ENCODE measurements at places on chromosomes 11 and 22.

GRCh38 chr11:6542727-6543126, 45.6 kb downstream of the DNHD1 start:
- no peak for DNase-seq
- no peaks in the 10 kb centered on the region for H3K27me3 ChIP-seq
- H3K27ac ChIP-seq: no peak overlapping the region
- H3K4me3 ChIP-seq: no peak overlapping the region
- H3K36me3 ChIP-seq: peaks cover 3% of the 10 kb centered on the region

DNA sequence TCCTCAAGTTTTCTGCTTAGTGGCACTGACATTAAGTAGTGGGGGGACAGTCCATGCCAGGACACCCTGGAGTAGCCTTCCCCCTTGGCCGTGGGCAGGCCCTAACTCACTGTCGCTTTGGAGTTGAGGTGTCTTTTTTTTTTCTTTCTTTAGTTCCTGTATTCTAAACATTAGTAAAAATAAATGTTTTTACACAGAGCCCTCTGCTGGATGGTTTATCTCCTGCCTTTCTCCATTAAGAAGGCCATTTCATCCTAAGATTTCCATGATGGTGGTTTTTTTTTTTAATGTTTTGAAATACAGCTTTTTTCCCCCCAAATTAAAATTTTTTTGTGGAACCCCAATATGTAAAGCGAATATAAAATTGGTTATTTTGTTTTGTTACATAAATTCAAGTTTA, 1.8 kb upstream of the TIGD3 start:
- H3K4me1 ChIP-seq: peaks cover 10% of the 10 kb centered on the region
- H3K36me3 ChIP-seq: peaks cover 31% of the 10 kb centered on the region
- no peaks in the 10 kb centered on the region for H3K27me3 ChIP-seq
- H3K4me3 ChIP-seq: no peak overlapping the region
- DNase-seq: no peak

DNA sequence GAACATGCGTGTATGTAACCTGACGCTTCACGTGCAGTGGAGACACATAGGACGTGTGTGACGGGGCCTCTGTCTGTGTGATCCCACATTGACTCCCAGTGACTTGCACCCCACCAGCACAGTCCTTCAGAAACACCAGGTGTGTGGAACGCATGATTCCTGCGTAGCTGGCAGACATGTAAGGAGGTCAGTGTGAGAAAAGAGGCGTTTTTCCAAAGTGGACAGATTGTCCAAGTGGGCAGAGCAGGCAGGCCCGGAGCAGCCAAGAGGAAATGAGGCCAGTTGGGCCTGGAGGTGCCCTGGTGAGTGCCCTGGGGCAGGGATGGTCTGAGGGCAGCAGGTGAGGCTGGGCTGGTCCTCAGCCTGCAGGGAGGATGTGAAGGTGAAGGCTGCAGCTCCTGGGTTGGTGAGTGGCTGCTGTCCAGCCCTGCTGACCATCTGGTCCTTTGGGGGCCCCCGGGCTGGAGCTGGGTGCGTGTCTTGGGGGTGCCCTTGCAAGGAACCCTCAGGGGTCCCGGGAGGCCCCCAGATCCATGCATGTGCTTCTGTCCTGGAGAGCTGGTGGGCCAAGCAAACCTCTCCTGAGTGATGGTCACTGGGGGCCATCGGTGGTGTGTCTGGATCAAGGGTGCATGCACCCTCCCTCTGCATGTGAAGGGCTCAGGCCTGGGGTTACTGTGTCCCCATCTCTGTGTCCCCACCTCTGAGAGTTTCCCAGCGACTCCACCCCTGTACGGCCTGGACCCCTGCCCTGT, 26.6 kb downstream of the SHANK3 start:
- peaks cover 11% of the 10 kb centered on the region for H3K36me3 ChIP-seq
- H3K4me1 ChIP-seq: peaks cover 18% of the 10 kb centered on the region
- no peak for DNase-seq
- no peaks in the 10 kb centered on the region for H3K27me3 ChIP-seq
- peak overlapping the region; percentile 11 for H3K4me3 ChIP-seq
- H3K27ac ChIP-seq: no peak overlapping the region

DNA sequence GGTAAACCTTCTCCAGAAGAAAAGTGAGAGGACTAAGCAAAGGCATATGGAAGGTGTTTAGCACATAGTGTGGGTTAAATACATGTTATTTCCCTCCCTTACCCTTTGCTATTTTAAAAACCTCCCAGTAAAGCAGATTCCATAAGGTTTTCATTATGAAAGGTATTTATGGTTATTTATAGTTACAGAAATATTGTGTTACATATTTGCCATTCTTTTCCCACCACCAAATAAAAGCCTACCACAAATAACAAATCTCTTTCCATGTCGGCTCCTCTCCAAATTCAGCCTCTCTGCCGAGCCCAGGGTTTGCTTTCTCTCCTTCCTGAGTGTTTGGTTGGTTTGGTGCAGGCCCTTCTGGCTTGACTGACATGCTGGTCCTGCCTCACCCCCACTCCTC, 64.4 kb downstream of the INSC start:
- no peak overlapping the region for H3K27ac ChIP-seq
- no peak overlapping the region for H3K4me3 ChIP-seq
- H3K4me1 ChIP-seq: no peaks in the 10 kb centered on the region
- no peaks in the 10 kb centered on the region for H3K36me3 ChIP-seq

DNA sequence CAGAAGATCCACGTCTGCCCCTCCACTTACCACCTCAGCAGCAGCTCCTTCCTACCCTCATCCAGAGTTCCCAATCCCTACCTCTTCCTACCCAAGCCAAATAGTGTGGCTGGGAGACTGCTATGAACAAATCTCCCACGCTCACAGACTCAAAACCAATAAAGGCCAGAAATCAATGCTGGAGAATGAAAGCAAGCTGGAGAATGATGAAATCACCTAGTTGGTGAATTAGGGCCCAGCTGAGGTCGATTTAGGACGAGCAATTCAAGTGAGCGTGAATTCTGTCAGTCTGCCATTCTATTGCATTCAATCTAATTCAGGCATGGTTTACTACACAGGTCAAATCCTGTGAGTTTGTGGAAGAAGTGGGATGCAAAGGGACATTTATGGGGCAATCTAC, 22.5 kb downstream of the COMMD9 start:
- no peak overlapping the region for H3K4me3 ChIP-seq
- peaks cover 4% of the 10 kb centered on the region for H3K4me1 ChIP-seq
- no peak for DNase-seq
- no peak overlapping the region for H3K27ac ChIP-seq

GRCh38 chr22:39284142-39284980, 35.1 kb downstream of the RPL3 start:
- H3K36me3 ChIP-seq: no peaks in the 10 kb centered on the region
- DNase-seq: no peak
- peaks cover 7% of the 10 kb centered on the region for H3K4me1 ChIP-seq
- H3K27me3 ChIP-seq: no peaks in the 10 kb centered on the region

Data from neuronal stem cell (in vitro differentiated cells).